ENCODE measurements at places on chromosomes 7 and 10.

GRCh38 chr7:7664291-7664690 lies 23.7 kb downstream of the UMAD1 start:
- no peak for DNase-seq

DNA sequence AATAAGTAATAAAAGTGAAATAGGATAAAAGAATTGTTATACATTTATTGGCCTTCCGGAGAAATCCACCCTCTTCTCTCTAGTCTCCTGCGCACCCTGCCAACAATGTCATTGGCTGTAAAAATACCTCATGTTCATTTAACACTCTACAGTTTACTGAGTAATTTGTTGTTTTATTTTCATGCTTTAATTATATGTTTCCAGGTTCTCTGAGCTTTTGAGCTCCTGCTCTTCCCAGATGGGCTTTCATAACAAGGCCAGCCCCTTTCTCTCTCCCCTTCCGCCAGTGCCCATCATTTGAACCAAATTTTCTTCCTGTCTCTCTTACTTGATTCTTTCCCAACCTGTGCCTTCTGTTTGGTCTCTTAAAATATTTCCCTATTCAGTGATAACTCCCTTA lies 144.6 kb upstream of the PRSS1 start:
- DNase-seq: no peak

GRCh38 chr7:28408105-28408959 lies 4.0 kb upstream of the CREB5 start:
- peak; percentile 19 for DNase-seq

GRCh38 chr7:21984042-21984441 lies 38.3 kb upstream of the CDCA7L start:
- DNase-seq: no peak

DNA sequence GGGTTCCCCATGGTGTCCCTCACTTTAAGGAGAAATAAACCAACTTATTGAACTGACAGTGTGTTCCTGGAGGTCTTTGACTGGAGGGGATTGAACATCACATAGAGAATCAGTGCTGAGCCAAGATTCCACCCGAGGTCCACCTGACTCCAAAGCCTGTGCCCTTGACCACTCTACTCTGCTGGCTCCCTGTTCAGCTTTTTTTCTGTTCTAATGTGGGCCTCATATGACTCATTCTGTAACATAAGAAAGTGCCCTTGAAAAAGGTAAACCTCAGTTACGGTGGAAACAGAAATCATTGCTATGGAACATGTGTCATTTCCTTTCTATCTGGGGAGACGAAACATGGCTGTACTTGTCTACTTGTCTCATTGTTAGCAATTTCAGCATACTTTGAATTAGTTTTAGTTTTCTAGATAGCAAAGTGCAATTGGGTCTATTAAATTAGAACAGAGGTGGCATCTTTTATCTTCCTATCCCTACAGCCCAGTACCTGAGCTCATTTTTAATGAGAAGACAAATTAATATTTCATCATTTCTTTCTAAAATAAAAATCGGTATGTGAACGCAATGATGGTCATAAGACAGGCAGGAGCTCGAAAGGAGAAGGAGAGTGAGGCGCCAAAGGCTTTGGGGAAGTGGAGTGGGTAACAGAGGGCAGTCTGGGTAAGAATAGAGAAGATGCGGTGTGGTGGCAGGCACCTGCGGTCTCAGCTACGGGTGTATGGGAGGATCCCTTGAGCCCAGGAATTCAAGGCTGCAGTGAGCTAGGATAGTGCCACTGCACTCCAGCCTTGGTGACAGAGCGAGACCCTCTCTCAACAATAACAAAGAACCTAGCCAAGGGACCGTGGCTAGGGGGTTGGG lies 1.5 kb downstream of the GSDME start:
- DNase-seq: no peak

GRCh38 chr7:128380483-128381106 lies 19.1 kb upstream of the PRRT4 start:
- DNase-seq: no peak

DNA sequence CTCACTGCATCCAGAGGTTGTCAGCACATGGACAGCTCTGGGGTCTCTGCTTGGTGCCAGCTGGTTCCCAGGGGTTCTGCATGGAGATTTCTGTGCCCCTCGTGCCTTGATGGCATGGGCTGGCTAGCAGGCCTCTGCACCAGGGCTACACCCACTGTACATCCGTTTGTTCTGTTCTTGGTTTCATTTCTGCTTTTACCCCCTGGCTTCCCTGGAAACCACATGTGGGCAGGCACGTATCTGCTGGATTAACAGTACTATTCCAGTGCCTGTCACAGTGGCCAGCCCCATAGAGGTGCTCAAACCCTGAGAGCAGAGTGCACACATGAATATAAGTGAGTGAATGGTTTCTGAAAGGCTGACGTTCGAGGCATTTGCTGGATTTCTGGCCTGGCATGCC lies 207.2 kb upstream of the GPR26 start:
- no peak for DNase-seq

- no peak for DNase-seq
Measured at GRCh38 chr10:46052057-46052790, 6.2 kb upstream of the MSMB start.

GRCh38 chr10:52474265-52474664 lies 160.2 kb downstream of the DKK1 start:
- DNase-seq: no peak

DNA sequence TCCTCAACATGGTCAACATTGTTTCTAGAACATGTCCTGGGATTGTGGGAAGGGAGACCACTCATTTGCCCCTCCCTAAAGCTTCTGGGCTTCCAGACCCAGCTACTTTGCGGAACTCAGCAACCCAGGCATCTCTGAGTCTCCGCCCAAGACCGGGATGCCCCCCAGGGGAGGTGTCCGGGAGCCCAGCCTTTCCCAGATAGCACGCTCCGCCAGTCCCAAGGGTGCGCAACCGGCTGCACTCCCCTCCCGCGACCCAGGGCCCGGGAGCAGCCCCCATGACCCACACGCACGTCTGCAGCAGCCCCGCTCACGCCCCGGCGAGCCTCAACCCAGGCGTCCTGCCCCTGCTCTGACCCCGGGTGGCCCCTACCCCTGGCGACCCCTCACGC lies at the start of gene EPO:
Gene EPO, plus strand, starts transcription at position 190 of the 392 bp plus-strand sequence. CDS start 513 bp downstream, outside the sequence.
- no peak for DNase-seq

- DNase-seq: peak; percentile 78
Measured at GRCh38 chr7:2796358-2797352, 47.5 kb downstream of the GNA12 start.

- peak; percentile 39 for DNase-seq
Measured at GRCh38 chr7:40717242-40717641, 582.4 kb downstream of the SUGCT start.
